Ovary (tissue), 10 donors: ENCODE measurements at places on chromosomes 4 and X. TPM values are rescaled to one million over a fixed set of nuclear protein-coding genes. Genes with fewer than 3 reads are reported as not detected.

The RTL9 gene
- total RNA-seq = 0.38 TPM

GRCh38 chr4:173169428-173170181, 994 bp downstream of the GALNT7 start:
- H3K4me3 ChIP-seq = peak overlapping the region; percentile 73
- H3K4me1 ChIP-seq = peaks cover 2% of the 10 kb centered on the region
- H3K27ac ChIP-seq = peak overlapping the region; percentile 90
- H3K27me3 ChIP-seq = no peaks in the 10 kb centered on the region
- no peaks in the 10 kb centered on the region for H3K36me3 ChIP-seq

DNA sequence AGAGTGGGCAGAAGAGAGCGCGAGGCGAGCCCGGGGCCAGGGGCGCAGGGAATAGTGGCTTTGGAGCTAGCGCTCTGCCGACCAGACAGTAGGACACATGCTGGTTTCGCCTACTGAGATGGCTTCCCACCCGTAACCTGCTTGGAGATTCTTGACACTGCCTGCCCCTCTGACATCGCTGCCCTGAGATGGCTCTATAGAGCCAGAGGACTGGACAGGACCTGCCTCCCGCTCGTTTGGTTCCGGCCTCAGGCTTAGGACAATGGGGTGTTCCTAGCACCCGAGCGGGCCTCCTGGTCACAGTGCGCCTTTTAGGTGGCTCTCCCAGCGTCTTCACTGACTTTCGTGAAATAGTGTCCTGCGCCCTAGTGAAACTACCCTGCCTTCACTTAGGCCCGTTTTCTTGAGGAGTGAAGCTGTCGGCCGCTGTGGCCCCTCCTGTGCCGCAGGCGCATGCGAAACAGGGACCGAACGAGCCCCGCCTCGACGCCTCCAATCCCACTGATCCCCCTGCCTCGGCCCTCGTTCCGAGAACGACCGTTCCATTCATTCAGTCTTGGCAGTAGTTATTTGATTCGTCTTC, 608 bp downstream of the TAF1 start:
- H3K27me3 ChIP-seq = no peaks in the 10 kb centered on the region
- no peak for DNase-seq
- H3K27ac ChIP-seq = peak overlapping the region; percentile 69
- peaks cover 6% of the 10 kb centered on the region for H3K4me1 ChIP-seq
- no peaks in the 10 kb centered on the region for H3K36me3 ChIP-seq

GRCh38 chrX:70470850-70471289, 26.2 kb downstream of the DLG3 start:
- no peaks in the 10 kb centered on the region for H3K27me3 ChIP-seq
- H3K36me3 ChIP-seq = no peaks in the 10 kb centered on the region
- no peak for DNase-seq
- H3K27ac ChIP-seq = no peak overlapping the region
- H3K4me1 ChIP-seq = no peaks in the 10 kb centered on the region

DNA sequence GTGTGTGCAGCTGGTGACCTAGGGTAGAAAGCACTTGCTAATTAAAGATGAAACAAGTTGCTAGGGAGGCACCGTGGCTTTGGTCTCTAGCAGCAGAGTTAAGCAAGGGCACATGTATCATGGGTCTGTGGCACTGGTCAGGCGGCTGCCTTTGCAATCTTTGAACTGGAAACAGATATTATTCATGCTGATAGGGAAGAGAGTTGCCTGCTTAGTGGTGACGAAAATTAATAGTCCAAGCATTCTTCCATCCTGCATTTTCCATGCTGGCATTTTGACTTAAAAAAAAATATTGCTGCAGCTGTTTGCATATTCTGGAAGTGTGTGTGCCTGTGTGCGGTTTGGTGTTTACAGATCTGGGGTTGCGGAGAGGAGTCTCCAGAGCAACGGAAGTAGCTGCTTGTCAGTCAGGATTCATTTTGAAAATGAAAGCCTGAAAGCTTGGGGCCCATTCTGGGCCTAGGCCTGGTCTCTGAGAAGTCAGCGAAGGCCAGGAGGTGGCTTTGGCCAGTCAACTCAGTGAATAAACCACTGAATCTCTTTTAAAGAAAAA, 2.3 kb upstream of the SOWAHD start:
- H3K4me3 ChIP-seq = no peak overlapping the region
- DNase-seq = no peak
- no peak overlapping the region for H3K27ac ChIP-seq

GRCh38 chrX:16836371-16836770, 33.8 kb downstream of the RBBP7 start:
- H3K4me1 ChIP-seq = peaks cover 4% of the 10 kb centered on the region
- H3K27me3 ChIP-seq = no peaks in the 10 kb centered on the region
- no peak overlapping the region for H3K27ac ChIP-seq
- no peak overlapping the region for H3K4me3 ChIP-seq
- no peak for DNase-seq
- no peaks in the 10 kb centered on the region for H3K36me3 ChIP-seq

GRCh38 chr4:88858752-88859151, 161.1 kb upstream of the NAP1L5 start:
- no peak for DNase-seq
- H3K27me3 ChIP-seq = no peaks in the 10 kb centered on the region
- no peaks in the 10 kb centered on the region for H3K36me3 ChIP-seq
- H3K4me1 ChIP-seq = peaks cover 2% of the 10 kb centered on the region
- no peak overlapping the region for H3K27ac ChIP-seq
- H3K4me3 ChIP-seq = no peak overlapping the region
